Stimulated activated CD4-positive, alpha-beta T cell treated with anti-CD3 and anti-CD28 coated beads, Interleukin-1b, Interleukin-23, amount 100 ng/mL, for 1 hour (primary cell): ENCODE measurements at places on chromosomes 7 and 10.

GRCh38 chr7:92691578-92691977 is 101.4 kb upstream of the FAM133B start:
- DNase-seq, result no peak

DNA sequence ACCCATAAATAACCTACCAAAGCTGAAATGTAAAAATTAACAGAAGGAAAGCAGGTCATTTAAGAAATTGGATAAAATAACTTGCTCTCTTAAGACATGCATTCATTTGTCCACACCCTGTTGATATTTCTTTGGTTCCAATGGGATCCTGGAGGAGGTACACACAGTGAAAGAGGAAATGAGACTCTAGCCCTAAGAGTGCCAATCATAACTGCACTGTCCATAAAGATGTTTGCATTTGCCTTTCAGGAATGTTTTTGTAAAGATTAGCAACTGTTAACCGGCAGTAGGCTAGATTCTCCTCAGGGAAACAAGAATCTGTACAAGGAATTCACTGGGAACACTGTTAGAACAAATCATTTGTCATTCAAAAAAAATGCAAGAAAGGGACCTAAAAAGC is 61.0 kb downstream of the MEOX2 start:
- DNase-seq, result no peak

DNA sequence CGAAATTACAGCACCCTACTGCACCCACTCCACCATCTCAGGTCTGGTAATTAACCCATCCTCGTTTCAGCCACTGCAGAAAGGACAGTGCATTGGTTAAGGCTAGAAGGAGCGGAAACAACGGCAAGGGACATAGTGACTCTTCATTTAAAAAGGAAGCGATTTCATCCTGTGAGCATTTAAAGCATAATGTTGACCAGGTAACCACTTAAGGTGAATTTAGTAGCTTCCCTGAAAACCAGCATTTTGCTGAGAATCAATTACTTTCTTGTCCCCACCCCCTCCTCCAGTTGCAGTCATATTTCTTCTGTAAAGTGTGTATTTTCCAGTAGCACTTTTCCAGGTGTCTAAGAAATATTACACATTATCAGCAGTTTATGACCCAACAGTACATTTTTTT is 821 bp upstream of the JAZF1 start:
- no peak for DNase-seq

DNA sequence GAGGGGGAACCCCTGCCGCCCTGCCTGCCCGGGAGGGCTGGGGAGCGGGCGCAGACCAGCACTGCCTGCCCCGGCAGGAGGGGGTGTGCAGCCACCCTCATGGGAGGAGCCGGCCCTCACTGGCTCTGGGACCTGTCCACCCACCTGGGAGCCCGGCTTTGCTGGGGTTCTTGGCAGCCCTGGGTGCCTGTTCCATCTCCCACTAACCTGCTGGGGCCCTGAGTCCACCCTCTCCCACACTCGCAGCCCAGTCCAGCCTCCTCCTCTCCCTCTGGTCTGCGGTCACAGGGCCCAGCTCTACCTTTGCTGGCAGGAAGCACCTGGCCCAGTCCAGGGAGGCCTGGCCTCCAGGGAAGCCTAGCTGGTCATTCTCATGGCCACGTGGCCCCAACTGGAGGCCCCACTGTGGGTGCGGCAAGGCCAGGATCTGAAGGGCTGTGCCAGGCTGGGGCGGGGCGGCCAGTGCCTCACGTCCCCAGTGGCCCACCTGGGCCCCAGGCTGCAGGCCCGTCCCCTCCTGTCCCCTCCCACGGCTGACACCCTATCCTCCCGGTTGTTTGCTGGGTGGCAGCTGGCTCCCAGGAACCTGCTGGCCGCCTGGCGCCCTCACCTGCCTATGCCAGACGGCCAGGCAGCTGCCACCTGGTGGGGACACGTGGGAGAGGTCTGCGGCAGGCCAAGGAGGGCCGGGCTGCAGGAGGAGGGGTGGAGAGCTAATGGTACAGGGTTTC is at the start of gene TMEM184A:
TMEM184A (minus strand) TSS at position 393 of the 731 bp plus-strand sequence. CDS start 721 bp downstream, outside the sequence.
- DNase-seq, result no peak

- DNase-seq, result no peak
Observed at GRCh38 chr7:41277561-41277960, 425.3 kb downstream of the INHBA start.

GRCh38 chr7:95367606-95368005 is 28.6 kb downstream of the PON3 start:
- no peak for DNase-seq

DNA sequence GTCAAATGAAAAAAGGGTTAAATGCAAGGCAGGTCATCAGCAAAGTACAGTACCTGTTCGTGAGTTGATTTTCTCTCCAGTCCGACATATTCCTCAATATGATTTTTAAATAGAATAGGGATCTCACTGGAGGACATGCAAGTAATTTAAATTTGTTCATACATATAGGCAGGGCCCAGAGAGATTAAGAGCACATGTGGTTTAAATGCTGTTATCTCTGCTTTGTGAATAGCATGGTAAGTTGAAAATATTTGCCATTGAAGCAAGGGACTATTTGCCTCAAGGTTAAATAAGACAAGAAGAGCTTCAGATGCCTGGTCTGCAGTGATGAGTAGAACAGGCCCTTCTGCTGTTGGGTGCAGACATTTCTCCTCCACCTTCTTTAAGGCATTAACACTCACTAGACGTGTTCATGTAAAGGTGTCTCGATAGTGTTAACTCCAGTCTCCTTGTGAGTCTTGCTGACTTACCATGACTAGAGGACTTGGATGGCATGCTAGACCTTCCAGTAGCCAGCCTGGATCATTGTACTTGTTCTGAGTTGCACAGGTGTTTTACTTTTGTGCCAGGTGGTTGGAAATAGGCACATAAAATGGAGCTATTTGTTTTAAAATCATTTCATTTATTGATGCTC is 15.6 kb upstream of the AKR1C3 start:
- DNase-seq, result no peak

GRCh38 chr7:101567230-101567629 is 61.9 kb downstream of the MYL10 start:
- DNase-seq, result no peak

DNA sequence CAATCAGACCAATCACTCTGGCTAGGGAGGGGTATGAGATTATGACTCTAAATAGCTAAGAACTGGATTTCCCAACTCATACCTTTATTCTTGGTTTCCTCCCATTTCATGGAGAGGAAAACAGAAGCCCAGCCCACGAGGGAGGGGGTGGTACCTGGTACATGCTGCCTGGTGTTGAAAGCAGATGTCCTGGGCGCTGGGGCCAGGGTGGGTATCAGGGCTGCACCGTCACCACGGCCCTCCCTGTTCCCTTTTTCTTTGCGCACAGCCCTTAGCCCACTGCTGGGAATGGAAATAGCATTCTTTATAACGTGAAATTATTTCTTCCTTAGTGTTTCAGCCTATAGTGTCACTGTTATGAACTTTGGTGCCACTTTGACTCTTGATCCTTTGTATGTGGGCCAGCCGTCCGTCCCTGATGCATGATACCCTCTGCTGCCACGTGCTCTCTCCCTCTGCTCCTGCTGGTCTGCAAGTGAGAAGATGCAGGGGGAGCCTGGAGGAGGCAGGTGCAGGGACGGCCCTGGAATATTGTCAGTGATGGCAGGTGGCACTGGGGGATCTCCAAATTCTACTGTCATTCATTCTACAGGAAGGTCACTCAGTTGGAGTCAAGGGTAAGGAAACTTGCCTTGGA is 158.5 kb downstream of the CDH23 start:
- DNase-seq, result no peak

GRCh38 chr7:158120716-158121115 is 466.9 kb downstream of the PTPRN2 start:
- no peak for DNase-seq

GRCh38 chr10:71804077-71804476 is 30.8 kb upstream of the VSIR start:
- no peak for DNase-seq

DNA sequence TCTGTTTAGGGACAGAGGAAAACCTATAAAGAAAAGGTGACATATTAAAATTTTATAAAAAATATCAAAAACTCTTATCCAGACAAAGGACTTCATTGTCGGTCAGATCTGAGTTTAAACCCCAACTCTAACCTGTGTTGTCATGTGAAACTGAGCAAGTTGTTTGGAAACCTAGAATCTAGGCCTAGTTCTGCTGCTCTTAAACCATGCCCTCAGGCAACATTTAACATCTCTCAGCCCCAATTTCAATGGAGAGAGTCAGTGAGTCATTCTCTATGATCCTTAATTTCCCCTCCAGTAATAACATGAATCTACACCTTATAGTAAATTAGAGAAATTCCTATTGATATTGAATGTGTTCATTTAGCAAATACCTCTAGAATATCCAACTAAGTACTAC is 192.3 kb downstream of the IMMP2L start:
- no peak for DNase-seq

- DNase-seq, result no peak
Observed at GRCh38 chr10:129870961-129871621, 93.0 kb downstream of the EBF3 start.

- no peak for DNase-seq
Observed at GRCh38 chr10:89355394-89355931, 22.4 kb upstream of the IFIT1B start.

DNA sequence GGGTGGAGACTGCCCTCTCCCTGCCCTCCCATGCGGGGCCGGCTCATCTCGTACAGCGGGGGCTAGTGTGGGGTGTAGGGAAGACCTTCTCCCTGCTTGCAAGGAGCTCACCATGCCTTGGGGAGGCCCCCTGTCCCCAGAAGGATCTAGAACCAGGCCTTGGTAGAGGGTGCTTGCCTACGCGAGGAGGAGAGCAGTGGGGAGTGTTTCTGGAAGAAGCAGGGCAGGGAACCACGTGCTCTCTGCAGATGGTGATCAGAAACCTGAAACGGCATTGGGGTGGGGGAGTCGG is 2.7 kb downstream of the MAFK start:
- no peak for DNase-seq

DNA sequence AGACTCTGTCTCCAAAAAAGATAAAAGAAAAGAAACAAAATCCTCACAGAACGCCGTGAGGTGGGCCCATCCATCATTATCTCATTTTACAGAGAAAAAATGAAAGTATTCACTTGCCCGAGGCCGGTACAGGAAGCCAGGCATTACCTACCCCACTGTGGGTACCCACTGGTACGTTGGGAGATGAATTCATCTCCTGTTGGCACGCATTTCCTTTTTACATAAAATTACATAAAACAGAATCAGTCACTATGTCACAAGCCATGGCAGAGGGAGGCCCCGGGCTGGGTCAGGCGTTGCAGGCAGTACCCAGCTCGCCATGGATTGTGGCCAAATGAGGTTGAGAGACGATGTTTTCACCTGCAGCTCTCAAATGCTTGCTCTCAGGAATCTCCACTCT is 38.6 kb upstream of the TNRC18 start:
- DNase-seq, result no peak

GRCh38 chr7:1494447-1494846 is 9.7 kb downstream of the INTS1 start:
- no peak for DNase-seq

DNA sequence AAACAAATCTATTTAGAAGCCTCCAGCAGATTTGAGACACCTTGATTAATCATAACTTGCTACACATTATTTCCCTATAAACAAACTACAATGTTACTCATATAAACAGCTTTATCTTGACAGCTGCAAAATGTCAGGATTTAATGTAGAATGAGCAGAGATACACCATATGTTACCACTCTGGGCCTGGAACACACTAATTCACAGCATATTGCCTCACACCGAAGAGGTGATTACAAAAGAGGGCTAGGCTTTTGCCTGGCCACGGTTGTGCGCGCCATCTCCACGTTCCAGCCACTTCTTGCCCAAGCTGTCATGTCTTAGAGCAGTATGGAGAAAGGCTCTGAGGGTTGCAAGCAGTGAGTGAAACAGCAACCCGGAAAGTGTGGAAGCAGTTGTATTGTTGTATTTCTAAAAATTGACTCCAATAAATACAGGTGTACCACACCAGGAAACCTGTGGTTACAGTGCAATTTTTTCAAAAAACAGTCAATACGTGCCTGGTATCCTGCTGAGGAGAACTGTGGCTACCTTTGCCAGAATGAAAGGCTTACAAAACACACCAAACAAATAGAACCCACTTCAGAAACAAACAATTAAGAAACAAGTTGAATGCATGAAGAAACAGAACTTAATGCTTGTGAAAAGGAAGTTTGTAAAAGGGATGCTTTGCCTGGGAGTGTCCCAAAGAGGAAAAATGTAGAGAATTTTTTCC is 498.1 kb downstream of the PLXNA4 start:
- no peak for DNase-seq

DNA sequence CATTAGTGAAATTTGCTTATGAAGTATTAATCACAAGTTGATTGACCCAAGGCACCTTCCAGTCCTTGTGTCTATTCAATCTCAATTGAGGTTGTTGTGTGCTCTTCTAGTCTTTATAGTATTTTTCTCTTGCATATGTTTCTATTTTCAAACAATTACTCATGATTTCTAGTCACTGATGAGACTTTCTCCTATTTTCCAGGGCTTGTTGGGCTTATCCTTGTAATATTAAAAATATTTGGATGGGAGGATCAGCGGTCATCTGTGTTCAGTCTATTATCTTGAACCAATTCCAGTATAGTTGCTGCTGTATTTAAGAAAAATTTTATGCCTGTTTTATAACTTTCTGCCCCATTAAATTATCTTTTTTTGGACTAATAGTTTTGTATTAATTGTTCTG is 154.4 kb downstream of the PTEN start:
- DNase-seq, result no peak

DNA sequence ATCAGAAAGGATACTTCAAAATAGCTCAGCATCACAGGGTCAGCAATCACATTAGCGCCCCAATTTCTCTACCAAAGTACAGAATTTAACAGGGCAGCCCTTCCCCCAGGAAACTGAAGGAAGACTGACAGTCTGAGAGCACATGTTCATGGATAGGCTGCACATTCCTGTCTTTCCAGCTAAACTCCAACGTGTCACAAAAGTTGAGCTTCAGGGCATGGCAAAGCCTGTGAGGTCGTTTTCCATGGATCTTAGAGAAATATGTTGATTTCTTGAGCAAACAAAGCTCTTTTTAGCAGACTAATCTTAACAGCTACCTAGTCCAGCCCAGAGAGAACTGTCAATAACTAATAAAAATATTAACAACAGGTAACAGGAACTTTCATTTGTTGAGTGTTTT is 207.9 kb downstream of the GRM3 start:
- no peak for DNase-seq

- no peak for DNase-seq
Observed at GRCh38 chr7:23043441-23043840, 29.5 kb upstream of the HYCC1 start.

GRCh38 chr10:120271696-120272095 is 185.3 kb upstream of the PLPP4 start:
- DNase-seq, result no peak

DNA sequence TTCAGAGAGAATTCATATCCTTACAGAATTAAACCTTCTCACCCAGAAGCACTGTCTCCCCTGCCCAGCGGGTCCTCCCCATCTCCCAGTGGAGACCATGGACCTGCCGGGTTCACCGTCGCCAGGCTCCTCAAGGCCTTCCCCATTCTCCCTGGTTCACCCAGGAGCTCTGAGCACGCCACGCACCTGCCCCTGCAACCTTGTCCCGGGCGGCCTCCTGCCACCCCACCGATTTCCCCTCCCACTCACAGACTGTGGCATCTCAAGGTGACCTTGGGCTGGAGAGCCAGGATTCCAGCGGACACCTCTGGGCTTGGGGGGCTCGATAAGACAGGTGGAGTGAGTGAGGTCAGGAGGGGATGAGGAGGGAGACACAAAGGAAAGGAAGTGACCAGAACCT is 135.3 kb downstream of the PTPRN2 start:
- DNase-seq, result no peak

GRCh38 chr10:12390733-12391132 is 41.4 kb downstream of the CAMK1D start:
- DNase-seq, result no peak

GRCh38 chr10:102639537-102639936 is 4.7 kb upstream of the TRIM8 start:
- DNase-seq, result no peak
